ENCODE measurements at places on chromosomes 5 and 9.

DNA sequence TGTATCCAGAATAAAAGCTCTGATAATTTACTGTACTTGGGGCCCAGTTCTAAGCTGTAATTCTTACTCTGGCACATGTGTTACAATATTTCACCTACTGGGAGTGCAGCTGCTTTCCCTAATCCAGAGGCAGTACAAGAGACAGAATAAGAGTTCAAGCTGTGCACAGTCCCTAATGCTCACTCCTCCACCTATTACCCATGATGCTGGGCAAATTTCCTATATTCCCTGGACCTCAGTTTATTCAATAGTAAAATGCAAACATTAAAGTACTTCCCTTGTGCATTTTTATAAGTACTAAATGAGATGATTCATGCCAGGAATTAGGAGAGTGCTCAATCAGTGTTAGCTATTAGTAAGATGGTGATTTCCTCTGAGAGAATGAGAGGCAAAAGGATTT lies 28.0 kb upstream of the TAF11L2 start:
- DNase-seq, result no peak

GRCh38 chr9:86891091-86891490 lies 56.2 kb downstream of the GAS1 start:
- DNase-seq, result no peak

- DNase-seq, result no peak
Measured at GRCh38 chr9:130191749-130192120, 19.5 kb downstream of the NCS1 start.

DNA sequence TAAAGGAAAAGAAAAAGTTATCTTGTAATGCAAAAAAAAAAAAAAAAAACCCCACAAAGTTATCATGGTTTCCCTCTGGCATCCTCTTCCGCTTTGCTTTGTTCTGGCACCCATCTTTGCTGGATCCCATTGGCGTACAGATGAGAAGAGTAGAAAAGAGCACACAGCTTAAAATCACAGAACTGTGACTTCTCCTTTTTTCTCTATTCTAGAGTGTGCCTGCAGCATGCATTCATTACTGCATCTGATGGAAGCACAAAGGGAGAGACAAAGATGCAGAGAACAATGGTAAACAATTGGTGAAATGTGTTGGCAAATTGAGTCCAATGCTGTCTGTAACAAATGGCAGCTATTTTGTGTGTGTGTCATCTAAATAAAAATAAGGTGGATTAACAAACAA lies 440.8 kb upstream of the PIK3R1 start:
- no peak for DNase-seq

- DNase-seq, result no peak
Measured at GRCh38 chr5:87311405-87312279, 44.0 kb downstream of the RASA1 start.

DNA sequence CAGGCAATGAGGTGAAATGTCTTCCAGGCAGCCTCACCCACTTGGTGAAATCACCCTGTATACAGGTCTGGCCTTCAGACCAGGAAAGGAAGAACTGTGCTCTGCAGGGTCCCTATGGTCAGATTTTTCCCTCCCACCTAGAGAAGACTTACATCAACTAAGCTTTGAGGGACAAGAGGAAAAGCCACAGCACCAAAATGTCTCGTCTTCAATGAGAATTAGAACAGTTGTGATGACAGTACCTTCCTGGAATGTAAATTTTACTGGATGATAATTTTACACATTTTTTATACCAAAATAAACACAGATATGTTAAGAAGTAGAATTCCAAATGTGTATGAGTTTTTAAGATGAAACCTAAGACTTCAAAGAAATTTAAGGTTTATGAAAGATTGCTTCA lies 283.9 kb downstream of the SPOCK1 start:
- DNase-seq, result no peak

- DNase-seq, result no peak
Measured at GRCh38 chr9:73121375-73121935, 30.2 kb upstream of the ANXA1 start.

DNA sequence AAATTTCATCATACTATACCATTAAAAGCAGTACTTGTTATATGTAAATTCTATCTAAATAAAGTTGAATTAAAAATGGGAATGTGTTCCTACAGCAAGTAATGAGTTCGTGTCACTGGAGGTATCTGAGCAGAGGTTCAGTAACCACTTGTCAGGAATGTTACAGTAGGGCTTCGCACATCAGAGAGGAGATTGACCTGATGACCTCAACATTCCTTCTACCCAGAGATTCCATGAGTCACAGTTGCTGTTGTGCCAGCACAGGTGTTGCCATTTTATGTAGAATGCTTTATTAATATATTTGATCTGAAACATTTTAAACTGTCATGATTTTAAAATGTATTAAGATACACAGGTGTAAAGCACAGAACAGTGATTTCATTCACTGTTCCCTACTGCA lies 60.3 kb downstream of the STX17 start:
- no peak for DNase-seq
